ENCODE measurements at places on chromosomes 2 and 18.

GRCh38 chr2:198545411-198545810, 741.0 kb downstream of the PLCL1 start:
- DNase-seq, result no peak

GRCh38 chr2:216499641-216500218, 1.1 kb downstream of the RPL37A start:
- no peak for DNase-seq

GRCh38 chr2:163630836-163631235, 105.0 kb downstream of the FIGN start:
- no peak for DNase-seq

DNA sequence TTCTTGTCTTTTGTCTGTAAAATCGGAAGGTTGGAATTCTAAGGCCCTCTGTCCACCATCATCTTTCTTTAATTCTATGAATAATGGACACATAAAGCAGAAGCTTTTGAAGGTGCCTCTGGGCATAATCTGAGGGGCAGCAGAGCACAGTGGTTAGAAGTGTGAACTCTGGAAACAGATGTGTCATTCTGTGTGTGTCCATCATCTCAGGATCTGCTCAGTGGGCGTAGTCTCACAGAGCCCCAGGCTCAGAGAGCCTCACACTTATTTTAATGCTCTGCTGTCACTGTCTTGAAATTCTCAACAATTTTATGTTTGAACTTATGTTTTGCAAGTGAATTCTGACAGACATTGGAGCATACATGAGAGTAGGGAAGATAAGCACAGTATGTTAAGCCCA, 31.0 kb upstream of the CCDC93 start:
- no peak for DNase-seq

- no peak for DNase-seq
These were observed 816.2 kb downstream of the TDRD15 start for GRCh38 chr2:21939967-21940366.

GRCh38 chr2:20097889-20098714, 46.7 kb upstream of the LAPTM4A start:
- peak; percentile 59 for DNase-seq

GRCh38 chr2:45647356-45647755, 4.1 kb upstream of the PRKCE start:
- DNase-seq, result no peak

GRCh38 chr18:9704233-9705118, 3.6 kb upstream of the RAB31 start:
- no peak for DNase-seq

- no peak for DNase-seq
These were observed 58.8 kb upstream of the HDAC4 start for GRCh38 chr2:239459606-239460005.

- no peak for DNase-seq
These were observed 47.6 kb downstream of the COBLL1 start for GRCh38 chr2:164794016-164794415.

GRCh38 chr2:10065773-10066055, 14.5 kb downstream of the CYS1 start:
- no peak for DNase-seq

DNA sequence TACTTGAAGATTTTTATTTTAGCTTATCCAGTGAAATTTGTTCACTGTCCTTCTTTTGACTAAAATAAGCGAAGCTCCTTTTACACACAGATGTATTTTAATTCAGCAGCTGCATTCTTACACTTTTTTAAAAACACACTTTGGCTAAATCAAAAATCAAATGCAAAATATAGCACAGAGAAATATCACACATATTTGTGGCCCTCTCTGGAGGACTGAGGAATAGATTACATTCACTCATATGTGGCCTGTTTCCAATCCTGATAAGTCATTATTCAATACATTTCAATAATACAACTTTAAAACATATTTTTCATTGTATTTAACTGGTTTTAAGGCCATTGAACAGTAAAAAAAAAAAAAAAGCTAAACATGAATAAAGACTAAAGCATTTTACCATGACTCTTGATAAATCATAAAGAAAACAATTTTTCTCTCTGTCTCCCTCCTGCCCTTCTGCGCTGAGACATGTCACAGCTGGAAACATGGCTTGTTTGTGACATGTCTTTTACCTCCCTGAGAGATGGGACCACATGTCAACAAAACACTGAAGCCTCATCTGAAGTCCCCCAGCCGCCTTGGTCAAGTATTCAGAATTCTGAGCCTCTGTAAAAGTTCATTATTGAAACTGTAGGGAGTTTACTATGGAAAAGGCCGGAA, 221.0 kb downstream of the ZNF407 start:
- no peak for DNase-seq

DNA sequence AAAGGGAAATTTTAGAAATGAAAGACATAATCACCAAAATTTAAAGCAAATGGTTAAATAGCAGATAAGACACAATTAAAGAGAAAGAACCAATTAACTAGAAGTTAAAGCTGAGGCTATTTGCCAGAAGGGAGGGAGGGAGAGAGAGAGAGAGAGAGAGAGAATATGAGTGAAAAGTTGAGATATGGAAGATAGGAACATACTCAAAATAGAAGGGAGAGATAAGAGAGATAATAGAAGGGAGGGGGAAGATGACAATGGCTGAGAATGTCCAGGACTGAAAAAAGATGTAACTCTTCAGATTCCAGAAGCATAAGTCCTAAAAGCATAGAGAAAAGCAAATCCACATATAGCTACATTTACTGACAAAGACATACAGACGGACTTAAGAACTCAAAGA, 17.1 kb upstream of the AAK1 start:
- DNase-seq, result no peak

GRCh38 chr2:188787658-188788240, 186.4 kb upstream of the COL3A1 start:
- DNase-seq, result no peak

DNA sequence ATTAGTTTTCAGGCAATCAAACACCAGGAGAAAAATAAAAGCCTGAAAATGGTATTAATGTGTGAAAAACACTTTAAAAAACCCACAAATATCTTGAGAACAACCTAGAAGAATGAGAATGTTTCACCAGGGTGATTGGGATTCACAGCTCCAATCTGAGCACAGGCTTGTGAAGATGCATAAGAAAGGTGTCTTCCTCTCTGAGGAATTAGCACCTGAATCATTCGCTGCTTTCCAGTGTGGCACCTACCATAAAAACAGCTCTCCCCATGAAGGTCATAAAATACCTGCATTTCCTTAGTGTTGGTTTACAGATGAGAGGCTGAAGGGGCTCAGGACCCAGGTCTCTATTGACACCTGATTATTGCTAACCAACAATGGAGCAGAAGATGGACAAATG, 499.7 kb upstream of the KLHL29 start:
- no peak for DNase-seq

DNA sequence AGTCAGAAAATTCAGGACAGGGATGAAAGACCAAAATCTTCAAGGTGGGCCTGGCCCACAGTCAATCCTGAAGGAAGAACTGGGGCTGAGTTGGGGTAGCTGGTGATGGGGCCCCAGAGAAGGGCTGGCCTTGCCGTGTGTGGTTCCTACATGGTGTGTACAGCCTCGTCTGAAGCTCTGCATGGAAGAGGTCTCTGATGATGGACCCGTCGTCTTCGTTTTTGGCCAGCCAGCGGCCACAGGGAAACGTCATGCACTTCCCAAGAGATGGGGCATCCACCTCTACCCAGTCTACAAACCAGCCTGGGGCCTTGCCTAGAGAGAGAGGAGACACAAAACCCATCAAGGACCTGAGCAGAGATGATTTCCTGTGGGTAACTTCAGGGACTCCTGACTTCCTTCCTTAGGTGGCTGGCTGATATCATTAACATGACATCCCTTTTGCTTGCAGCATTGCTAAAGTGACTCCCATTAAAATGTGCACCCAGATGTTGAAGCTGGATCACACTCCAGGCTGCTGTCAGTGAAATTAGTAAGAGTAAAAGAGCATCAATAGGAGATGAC, 115.3 kb downstream of the LOXHD1 start:
- no peak for DNase-seq

GRCh38 chr2:159497256-159497655, 119.1 kb downstream of the BAZ2B start:
- no peak for DNase-seq

- DNase-seq, result no peak
These were observed 91.0 kb downstream of the TMEM185B start for GRCh38 chr2:120132190-120132589.

DNA sequence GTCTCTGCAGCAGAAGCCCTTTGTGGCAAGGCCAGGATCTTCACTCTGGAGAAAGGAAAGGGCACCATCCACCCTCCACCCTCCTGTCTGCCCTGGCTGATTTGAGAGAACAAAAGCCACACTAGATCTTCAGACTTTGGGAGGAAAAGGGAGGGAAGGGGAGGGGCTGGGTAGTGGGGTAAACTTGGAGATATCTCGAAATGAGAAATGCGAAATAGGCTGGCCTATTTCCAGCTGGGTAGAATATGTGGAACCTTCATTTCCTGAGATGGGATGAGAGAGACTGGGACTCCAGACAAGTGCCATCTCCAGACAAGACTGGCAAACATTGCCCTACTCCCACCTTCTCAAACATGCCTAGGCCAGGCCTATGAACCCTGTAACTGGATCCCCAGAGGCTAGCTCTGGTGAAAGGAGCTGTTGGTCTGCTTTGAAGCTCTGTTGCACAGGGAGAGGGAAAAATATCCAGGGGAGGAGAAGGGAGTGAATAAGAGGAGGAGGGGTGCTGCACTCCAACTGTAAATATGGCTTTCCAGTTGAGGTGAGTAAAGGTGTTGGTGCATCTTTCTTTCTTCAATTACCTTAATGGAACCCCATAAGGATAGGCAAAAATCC, 1.7 kb downstream of the HOXD12 start:
- DNase-seq, result no peak

GRCh38 chr2:175463589-175464310, 282.2 kb upstream of the ATP5MC3 start:
- no peak for DNase-seq

- no peak for DNase-seq
These were observed 16.7 kb downstream of the ARHGEF4 start for GRCh38 chr2:130853391-130853790.

- no peak for DNase-seq
These were observed 119.4 kb downstream of the PARD3B start for GRCh38 chr2:204664708-204665121.

- no peak for DNase-seq
These were observed 245.5 kb upstream of the KCNJ3 start for GRCh38 chr2:154452906-154453493.

- DNase-seq, result no peak
These were observed 416.0 kb upstream of the HS6ST1 start for GRCh38 chr2:128734521-128735295.
